ENCODE measurements at places on chromosomes 13 and 19. TPM values are rescaled to one million over a fixed set of nuclear protein-coding genes. Genes with fewer than 3 reads are reported as not detected.
A peak's percentile ranks its signal among the peaks of the same experiment; 100 is the strongest.

Gene C1QTNF9B
- total RNA-seq = not detected

- no peak for DNase-seq
Observed at GRCh38 chr13:29165840-29166239, 345.7 kb downstream of the MTUS2 start.

GRCh38 chr19:40547836-40548235 lies 28.8 kb upstream of the SHKBP1 start:
- no peak for DNase-seq

Gene ZNF177
- 0.82 TPM for total RNA-seq

DNA sequence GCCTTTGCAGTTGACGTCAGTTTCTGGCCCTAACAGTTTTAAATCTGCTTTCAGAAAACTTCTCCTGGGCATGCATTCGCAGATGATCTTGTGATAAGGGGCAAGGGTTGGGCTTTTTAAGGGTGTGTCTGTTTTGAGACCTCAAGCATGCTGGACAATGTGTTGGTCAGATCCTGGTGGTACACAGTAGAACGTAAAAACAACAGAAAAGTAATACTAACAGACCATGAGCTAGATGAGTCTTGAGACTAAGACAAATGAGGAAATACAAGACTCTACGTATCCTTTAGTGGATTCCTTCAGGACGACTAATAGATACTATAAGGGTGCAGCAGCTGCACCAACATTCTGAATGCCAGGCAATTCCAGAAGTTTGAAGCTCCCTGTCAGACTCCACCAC lies 237.6 kb downstream of the DNAJC15 start:
- DNase-seq = no peak

DNA sequence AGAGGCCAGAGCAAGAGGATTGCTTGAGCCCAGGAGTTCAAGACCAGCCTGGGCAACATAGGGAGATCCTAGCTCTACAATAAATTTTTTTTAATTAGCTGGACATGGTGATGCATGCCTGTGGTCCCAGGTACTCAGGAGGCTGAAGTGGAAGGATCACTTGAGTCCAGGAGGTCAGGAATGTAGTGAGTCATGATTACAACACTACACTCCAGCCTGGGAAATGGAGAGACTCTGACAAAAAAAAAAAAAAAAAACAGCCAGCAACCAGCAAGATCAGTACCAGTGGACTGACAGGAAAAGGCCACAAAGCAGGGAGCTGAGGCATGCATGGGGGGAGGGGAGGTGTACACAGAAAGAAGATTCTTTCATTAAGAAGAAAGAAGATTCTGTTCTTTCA lies 52.7 kb upstream of the RFXAP start:
- DNase-seq = no peak

Gene CLEC4G
- not detected for total RNA-seq

DNA sequence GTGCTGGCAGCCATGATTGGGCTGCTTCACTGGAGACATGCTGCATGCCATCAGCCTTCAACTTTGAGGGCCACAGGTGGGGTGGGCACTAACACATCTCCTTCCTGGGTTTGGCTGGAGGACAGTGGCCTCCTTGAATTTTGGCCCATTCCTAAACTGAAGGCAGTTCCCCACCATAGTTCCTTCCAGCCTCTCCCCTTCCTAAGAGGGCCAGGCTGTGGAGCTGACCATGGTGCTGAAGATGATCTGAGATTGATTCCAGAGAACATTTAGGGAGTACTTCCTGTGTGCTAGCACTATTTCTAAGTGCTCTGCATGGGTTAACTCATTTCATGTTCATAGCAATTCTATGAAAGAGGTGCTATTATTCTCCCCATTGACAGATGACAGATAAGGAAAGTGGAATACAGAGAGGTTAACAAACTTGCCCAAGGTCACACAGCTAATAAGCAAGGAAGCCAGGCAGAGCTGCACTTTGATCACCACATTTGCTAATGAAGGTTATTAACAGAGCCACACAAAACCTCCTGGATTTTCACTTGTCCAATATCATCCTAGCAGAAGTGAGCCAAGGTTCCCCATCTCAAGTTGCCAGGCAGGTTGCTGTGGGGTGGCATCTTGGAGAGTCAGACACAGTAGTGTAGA lies 175.3 kb downstream of the ZIC5 start:
- no peak for DNase-seq

- DNase-seq = no peak
Observed at GRCh38 chr19:31263328-31263727, 85.9 kb downstream of the TSHZ3 start.

GRCh38 chr13:41052441-41052840 lies 8.9 kb upstream of the WBP4 start:
- DNase-seq = no peak

DNA sequence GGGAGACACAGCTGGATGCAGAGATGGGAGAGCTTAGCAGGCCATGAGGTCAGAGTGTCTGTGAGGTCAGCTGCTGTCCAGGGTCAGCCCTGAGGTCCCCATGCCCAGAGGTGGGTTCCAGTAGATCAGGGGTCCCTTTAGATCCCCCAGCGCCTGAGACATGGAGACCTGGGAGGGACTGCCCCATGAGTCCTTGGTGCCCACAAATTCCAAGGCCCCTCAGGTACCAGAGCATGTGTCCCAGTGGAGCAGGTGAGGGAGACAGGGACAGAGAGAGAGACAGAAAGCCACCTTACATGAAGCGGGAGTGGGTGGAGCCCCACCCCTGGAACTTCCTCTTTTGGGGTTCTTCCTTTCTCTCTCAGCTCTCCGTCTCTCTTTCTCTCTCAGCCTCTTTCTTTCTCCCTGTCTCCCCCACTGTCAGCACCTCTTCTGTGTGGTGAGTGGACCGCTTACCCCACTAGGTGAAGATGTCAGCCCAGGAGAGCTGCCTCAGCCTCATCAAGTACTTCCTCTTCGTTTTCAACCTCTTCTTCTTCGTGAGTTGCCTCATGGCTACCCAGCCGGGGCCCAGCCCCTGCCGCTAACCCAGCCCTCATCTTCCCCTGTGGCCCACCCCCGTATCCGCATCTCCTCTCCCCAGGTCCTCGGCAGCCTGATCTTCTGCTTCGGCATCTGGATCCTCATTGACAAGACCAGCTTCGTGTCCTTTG lies at the start of gene CD37:
TSS of gene CD37 (plus strand) at position 336 of the 713 bp plus-strand sequence. CDS start at position 471, 135 bp downstream.
- peak; percentile 54 for DNase-seq

Gene C19orf67
- total RNA-seq = not detected

- no peak for DNase-seq
Observed at GRCh38 chr13:79385694-79386093, 20.4 kb downstream of the RBM26 start.
